ENCODE measurements at places on chromosomes 1 and 21.
A peak's percentile ranks its signal among the peaks of the same experiment; 100 is the strongest.

DNA sequence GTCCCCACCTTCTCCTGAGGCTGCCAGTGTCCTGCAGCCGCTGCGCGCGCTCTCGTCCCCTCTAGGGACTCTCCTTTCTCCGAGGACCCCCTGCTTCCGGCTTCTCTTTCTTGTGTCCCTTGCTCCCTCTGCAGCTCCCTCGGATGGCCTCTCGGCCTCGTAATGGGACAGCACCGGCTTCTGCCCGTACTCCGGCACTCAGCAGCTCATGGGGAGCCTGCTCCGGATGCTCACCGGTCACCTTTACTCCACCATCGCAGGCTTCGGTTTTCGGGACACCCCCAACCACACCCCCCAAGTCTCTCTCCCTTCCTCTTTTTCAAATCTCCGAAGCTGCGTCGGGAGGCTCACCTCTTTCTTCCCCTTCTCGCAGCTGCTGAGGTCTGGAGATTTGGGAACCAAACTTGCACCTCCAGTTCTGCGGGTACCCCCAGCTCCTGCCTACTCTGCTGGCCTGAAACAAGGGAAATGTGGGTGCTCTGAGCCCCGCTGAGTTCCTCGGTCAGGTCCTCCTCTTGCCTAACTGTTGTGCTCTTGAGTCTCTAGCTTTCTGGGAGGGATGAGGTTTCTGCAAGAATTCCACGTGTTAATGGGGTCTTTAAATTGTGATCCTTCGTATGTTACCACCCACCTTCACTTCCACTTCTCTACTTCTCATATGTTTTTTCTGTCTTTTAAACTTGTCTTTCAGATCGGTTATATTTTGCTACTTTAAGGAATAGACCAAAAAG, 930 bp downstream of the CDC14A start:
- DNase-seq: peak; percentile 82

DNA sequence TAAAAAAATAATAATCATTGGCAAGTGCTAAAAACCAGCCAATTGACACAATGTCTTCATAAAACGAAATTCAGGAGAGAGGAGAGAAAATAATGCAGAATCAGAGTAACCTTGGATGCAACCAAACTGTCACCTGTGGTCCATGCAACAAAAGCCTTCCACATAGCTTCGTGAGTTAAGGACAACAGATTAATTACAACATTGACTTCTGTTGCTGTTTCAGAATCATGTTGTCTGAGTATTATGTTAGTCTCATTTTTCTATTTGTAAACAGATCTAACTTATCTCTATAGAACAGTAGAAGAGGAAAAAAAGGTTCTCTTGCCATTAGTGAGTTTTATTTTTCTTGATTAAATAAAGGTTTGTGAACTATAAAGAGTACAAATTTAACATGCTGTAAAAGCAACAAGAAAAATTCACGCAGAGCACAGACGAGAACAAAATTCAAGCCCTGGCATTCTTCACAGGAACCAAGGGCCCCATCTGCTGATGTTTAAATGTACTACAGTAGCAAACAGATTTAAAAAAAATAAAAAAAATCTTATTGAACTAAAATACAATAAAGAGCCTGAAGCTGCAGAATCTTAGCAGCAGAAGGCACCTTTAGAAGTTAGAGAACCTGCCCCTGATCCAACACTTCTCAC, 381.1 kb upstream of the PKN2 start:
- DNase-seq: no peak

DNA sequence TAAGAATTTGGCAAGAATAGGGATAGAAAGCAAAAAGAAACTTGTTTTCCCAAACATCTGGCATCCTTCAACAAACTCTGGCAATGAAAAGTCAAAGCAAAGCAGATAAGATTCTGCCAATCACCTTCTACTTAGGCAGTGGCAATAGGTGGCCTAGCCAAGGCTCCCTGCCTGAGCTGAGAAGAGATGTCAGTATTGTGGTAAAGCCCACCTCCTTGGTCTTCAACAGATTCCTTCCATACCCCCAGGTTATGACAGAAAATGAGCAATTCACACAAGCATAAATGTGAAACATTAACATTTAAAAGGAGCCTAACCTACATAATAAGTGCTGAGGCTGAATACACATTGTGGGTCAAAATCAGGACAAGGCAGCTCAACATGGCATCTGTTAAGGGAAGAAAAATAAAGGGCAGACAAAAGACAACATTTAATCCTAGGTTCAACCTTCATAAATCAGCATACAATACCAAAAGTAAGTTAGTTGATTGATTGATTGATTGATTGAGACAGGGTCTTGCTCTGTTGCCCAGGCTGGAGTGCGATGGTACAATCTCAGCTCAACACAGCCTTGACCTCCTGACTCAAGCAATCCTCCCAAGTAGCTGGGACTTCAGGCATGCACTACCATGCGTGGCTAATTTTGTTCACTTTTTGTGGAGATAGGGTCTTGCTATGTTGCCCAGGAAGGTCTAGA, 123.1 kb downstream of the AKT3 start:
- DNase-seq: no peak

DNA sequence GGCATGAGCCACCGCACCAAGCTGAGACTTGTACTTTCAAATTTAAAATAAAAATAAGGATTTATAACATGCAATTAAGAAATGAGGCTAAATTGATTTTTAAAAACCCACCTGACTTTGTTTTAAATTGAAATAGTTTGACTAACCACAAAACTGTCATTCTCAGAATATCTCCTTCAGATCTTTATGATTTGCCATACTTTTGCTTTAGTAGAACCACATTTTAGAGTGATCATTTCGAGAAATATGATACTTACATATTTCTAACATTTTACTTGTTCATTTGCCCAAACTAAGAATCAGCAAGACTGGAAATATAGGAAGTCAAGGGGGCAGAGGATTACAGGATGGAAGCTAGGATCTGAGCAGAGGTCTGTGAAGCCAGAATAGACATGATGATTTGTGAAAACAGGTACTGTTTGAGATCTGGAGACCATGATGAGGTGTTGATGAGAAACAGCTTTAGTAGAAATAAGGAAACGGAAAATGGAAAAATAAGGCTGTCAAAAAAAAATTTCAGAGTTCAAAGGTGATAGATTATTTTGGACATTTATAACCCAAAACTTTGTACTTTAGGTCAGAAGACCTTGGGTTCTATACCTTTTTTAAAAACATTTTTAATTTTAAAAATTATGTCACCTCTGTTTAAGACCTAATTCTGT, 44.8 kb downstream of the GIPC2 start:
- DNase-seq: no peak

DNA sequence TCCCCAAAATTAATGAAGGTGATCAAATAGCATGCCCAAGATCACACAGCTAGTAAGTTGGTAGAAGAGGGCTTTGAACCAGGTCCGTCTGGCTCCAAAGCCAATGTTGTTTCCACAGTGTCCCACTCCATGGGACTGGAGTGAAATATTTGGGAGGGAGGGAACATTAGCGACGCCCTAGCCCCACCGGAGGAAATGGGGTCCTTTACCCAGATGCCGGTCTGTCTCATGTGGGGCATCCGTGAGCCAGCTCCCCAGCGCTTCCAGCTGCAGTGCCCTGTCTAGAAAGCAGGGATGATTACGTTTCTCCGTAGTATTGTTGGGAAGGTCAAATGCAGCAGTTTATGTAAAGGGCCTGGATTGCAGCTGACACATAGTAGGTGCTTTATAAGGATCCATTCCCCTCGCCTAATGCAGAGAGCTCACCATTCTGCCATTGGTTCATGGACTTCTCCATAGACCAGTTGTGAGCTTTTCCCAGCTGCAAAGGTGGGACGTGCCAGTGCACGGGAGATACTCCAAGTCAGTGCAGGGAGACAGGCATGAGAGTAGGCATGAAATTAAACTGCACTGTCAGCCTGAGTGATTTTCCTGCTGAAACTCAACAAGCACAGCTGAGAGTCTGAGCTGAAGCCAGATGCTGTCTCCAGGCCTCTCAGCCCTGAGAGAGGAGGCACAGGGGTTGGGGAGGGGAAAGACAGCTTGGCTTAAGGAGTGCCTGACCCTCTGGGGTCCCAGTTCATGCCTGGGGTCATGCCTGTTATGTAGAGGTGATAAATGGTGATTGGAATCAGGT, 24.7 kb downstream of the QSOX1 start:
- DNase-seq: peak; percentile 40

DNA sequence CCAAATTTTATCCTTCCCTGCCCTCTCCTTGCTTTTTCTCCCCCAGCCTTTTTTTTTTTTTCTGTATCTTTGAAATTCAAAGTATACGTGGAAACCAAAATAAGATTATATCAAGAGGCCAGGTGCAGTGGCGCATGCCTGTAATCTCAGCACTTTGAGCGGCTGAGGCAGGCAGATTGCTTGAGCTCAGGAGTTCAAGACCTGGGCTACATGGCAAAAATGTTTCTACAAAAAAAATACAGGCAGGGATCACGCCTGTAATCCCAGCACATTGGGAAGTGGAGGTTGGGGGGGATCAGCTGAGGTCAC, 6.6 kb upstream of the PRCC start:
- peak; percentile 34 for DNase-seq

- no peak for DNase-seq
These were observed 14.9 kb downstream of the SLC9A1 start for GRCh38 chr1:27139980-27140379.

DNA sequence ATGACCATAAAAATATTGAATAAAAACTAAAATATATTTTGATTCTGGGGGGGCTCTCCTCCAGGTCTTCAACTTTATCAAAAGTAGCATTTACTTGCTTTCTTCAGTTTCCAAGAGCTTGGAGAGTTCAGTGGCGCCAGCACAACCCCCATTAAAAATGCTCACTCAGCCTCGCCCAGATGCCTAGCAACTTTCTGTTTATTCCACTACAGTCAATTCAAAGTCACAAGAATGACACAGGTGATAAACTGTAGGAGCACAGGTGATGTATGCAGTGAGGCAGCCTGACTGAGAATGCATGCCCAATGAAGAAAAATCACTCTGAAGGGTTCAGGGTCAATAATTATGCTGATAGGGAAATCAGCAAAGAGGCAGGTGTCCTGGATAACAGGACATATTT, 159.4 kb upstream of the ATP1B1 start:
- DNase-seq: no peak

DNA sequence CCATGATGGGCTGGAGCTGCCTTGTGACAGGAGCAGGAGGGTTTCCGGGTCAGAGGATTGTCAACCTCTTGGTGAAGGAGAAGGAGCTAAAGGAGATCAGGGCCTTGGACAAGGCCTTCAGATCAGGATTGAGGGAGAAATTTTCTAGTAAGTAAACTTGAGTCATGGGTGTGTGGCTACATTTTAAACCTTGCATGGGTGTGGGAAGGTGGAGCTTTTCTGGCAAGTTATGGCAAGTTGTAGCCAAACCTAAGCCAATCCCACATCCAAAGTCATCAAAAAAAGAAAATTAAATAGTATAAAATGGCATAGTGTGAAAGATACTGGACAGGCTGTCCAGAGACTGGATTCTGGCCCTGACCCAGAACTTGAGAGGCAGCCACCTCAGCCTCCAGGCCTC, 39.8 kb upstream of the HSD3B1 start:
- no peak for DNase-seq

DNA sequence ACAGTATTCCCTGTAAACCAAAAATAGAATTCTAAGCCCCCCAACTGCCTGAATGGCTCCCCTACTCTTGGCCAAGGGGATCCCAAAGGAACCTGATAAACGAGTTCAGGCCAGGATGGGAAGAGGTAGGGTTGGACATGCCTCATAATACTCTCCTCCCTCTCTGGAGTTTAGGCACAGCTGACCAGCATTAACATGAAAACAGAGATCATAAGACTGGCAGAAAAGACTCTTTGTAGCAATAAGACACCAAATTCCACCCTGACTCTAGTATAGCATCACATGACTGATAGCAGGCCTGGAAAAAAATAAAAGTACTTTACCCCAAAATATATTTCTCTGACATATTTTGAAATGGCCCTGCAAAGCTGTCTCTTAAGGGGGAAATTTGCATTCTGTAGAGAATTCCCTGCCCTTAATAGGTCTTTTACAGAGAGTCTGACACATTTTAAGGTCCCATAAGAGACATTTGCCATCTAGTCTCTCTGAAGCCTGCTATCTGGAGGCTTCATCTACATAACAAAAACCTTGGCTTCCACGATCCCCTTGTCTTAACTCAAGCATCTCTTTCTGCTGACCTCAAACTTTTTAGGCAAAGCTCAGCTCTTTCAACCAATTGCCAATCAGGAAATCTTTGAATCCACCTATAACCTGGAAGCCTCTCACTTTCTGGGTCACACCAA, 55.9 kb downstream of the SIK1 start:
- no peak for DNase-seq

GRCh38 chr1:177859572-177859971, 110.3 kb downstream of the SEC16B start:
- DNase-seq: no peak

DNA sequence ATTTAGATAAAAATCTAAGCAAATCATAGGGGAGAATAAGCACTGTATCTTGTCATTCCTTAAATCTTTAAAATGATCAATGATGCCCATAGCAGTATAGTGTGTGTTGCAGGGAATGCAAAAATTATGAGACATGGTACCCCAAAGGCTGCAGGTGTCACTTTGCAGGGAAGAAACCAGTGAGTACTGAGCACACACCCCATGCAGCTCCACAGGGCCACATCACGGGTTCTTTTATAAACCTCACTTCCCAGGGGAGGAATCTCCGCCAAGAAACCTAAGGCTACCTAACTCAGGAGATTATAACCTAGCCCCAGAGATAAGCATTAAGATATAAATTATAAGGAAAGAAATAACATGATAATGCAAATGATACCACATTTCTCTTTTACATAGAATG, 115.6 kb downstream of the APP start:
- no peak for DNase-seq

- DNase-seq: no peak
These were observed 34.7 kb upstream of the PLA2G2A start for GRCh38 chr1:20014153-20014552.

DNA sequence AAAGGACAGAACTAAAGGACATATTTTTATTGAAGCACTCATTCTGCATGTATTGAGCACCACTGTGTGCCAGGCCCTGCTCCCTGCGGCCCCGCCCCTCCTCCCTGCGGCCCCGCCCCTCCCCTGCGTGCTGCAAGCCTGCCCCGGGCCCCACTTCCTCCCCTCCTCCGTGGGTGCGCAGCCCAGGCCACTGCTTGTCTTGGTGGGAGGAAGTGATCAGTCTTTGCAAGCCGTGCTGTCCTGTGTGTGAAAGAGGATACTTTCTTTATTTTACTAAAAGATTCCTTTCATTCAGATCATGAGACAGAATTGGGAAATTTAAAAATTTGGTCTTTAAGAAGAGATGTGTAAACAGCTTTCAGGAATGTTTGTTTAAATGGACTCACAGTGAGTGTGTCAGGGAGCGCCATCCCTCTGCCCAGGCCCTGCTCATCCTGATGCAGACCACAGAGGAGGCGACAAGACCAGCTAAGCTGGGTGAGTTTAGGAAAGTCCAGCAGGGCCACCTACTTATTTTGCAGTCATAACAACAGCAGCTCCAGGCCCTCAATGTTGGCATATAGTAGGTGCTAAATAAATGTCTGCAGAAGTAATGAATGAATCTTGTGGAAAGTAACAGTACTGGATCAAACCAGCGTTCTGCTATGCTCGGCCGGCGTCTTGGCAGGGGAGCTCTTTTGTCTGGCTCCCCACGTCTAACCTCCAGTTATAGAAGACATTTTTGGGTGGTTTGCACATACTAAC, 88.3 kb upstream of the SELENON start:
- DNase-seq: peak; percentile 83

Measured in posterior vena cava (tissue), 2 donors.